ENCODE measurements at places on chromosomes 12 and 14.

- DNase-seq = no peak
Observed at GRCh38 chr12:53222806-53223261, 9.2 kb downstream of the RARG start.

GRCh38 chr14:73168691-73169090 lies 32.4 kb downstream of the PSEN1 start:
- no peak for DNase-seq

GRCh38 chr12:52741375-52742195 lies 35.6 kb downstream of the KRT76 start:
- DNase-seq = no peak

- no peak for DNase-seq
Observed at GRCh38 chr12:101850199-101850598, 19.4 kb upstream of the GNPTAB start.

- DNase-seq = no peak
Observed at GRCh38 chr14:48665077-48665784, 920.9 kb downstream of the RPS29 start.

GRCh38 chr12:121628037-121628436 lies 1.7 kb downstream of the ORAI1 start:
- DNase-seq = no peak

GRCh38 chr12:131917711-131918306 lies 11.3 kb upstream of the PUS1 start:
- DNase-seq = no peak

DNA sequence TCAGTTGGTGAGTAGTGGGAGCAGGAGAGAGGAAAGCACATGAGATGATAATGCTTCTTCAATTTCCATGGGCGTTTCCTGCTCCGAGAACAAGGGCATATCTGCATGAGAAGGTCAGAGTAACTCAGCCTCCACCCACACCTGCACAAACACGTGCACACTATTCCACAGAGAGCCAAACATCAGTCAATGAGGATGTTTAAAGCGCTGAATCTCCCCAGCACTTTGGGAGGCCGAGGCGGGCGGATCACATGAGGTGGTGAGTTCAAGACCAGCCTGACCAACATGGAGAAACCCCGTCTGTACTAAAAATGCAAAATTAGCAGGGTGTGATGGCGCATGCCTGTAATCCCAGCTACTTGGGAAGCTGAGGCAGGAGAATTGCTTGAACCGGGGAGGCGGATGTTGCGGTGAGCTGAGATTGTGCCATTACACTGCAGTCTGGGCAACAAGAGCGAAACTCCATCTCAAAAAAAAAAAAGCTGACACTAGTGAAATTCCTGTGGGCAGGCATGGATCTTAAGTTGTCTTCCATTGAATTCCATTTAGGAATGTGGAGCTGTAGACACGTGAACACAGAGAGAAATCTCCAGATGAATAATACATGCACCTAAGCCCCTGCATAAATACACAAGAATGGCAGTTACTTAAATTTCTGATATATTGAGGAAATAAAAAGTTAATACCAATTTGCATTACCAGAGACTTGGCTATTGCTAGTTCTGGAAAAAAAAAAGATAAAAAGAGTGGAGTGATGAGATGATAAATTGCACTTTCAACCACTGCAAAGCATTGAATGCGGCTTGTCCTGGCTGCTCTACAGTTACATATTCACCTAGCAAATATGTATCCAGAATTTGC lies 1097.4 kb upstream of the TMEM132C start:
- no peak for DNase-seq

GRCh38 chr14:105281371-105282097 lies 19.3 kb downstream of the BRF1 start:
- DNase-seq = no peak

GRCh38 chr12:85836197-85837090 lies at the start of gene RASSF9:
RASSF9 (minus strand) TSS chr12:85836409; CDS start chr12:85836201, 208 bp downstream.
- DNase-seq = no peak

GRCh38 chr14:77343662-77344061 lies 22.8 kb downstream of the GSTZ1 start:
- DNase-seq = peak; percentile 18

GRCh38 chr12:123094349-123095077 lies 56.4 kb downstream of the PITPNM2 start:
- no peak for DNase-seq

GRCh38 chr14:28059254-28059653 lies 707.3 kb upstream of the FOXG1 start:
- DNase-seq = no peak

DNA sequence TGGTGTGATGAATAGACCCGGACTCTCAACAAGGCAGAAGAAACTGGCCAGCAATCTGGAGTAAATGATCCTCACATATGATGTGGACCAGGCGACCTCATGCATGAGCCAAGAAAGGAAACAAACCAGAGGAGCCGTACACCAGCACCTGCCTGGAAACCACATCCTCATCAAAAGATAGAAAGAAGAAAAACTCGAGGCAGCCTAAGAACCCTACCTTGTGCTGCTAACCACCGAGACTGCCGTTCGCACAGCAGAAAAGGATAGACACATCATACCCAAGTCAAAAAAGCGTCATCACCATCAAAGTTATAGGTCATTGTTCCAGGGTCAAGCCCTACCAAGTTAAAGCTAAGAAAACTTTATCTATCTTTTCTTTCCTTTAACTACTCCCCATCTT lies 66.7 kb downstream of the RESF1 start:
- DNase-seq = no peak

DNA sequence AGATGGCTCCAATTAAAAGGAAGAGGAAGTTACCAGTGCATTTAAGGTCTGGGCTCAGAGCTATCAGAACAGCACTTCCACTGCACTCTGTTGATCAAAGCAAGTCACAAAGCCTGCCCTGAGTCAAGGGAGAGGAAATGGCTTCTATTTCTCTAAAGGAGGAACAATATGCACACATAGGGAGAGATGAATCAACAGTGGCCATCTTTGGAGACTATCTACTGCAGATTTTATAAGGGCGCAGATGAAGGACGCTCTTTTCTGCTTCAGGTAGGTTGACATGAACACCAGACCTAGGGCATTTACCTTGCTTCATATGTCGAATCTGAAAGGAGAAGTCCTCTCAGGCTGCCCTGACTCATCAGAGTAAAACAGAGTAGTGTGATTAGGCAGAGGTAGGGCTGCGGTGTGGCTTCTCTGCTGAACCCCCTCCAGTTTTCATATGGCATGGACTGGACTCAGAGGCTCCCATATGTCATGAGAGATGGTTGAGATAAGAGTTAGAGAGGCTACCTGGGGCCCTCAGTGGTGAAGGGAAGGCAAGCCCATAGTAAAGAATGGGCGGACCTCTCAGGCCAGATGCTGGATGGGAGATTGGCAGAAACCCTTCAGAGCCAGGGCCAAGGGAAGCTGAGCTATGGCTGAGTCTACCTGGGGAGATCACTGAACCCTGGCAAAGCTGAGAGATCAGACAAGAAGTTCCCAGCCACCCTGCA lies 84.4 kb downstream of the ARF6 start:
- DNase-seq = no peak

GRCh38 chr14:72685456-72685855 lies 208.4 kb downstream of the DPF3 start:
- DNase-seq = no peak

DNA sequence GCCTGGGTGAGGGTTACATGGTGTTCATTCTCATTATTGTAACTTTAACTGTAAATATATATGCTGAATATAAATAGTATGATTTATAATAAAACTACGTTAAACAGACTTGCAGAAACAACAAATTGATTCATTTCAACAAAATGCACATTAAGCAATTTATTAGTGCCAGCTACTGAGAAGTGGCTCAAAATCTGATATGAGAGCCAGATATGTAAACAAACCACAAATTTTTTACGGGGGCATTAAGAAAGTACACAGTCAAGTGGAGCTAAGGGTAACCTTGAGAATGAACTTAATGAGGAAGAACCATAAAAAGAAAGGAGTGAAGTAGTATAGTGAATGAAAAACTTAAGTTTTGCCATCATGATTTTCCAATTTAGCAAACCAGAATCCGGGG lies 40.3 kb downstream of the CEP128 start:
- DNase-seq = no peak

DNA sequence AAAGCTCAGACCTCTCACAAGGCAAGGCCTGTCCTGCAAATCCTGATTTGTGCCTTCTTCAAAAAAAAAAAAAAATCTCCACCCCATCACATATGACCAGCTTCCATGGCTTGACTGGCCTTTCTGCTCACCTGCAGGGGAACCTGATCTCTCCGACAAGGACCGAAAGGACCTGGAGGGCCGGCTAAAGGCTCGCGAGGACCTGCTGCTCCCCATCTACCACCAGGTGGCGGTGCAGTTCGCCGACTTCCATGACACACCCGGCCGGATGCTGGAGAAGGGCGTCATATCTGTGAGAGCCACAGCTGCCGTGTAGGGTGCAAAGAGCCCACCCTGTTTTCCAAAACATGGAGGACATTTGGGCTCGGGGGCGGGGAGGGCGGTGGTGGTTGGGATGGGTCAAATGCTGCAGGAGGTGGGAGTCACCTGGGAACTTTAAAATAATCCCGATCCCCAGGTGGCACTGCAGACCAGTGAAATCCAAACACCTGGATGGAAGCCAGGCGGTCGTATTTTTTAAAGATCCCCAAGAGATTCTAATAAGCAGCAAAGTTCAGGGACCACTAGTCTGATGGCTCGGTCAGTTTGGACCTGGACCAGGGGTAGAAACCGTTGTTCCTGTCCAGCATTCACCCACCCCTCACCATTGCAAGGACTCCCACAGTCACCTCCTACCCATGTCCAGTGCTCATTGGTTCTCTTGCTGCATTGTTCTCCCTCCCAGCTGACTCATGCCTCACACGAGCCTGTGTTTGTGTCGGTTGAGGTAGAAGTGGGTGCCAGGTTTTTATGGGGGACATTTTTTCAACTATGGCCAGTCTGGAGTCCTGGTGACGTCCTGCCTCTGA lies 44.8 kb downstream of the FOXN4 start:
- no peak for DNase-seq

DNA sequence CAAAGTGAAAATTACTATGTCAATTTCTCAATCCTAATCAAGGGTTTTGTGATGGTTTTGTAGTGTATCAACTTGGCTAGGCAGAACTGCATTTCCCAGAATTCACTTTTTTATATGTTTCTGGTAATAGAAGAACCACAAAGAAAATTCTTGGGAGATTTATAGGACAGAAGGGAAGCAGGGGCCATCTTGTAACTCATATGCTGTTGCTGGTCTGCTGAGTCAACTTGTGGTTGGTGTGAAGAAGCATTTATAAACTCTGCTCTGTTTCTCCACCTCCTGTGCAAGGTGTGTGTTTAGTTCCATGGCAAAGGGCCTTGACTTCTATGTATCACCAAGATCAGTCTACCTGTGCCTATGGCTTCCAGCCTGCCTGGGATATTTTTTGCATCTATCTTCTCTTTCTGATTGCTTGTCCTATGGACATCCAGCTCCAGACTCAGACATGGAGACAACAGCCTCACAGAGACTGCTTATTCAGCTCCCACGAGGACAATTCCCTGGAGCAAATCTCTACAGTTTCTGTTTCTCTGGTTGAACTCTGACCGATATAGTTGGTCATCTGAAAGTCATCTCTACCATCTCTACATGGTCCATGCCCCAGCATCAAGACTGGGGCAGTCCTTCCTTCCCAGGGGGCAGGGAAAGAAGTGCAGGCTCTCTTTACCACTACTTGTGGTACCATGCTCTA lies 364.3 kb upstream of the DDHD1 start:
- DNase-seq = no peak

- DNase-seq = no peak
Observed at GRCh38 chr14:75126121-75126544, 715 bp downstream of the NEK9 start.

DNA sequence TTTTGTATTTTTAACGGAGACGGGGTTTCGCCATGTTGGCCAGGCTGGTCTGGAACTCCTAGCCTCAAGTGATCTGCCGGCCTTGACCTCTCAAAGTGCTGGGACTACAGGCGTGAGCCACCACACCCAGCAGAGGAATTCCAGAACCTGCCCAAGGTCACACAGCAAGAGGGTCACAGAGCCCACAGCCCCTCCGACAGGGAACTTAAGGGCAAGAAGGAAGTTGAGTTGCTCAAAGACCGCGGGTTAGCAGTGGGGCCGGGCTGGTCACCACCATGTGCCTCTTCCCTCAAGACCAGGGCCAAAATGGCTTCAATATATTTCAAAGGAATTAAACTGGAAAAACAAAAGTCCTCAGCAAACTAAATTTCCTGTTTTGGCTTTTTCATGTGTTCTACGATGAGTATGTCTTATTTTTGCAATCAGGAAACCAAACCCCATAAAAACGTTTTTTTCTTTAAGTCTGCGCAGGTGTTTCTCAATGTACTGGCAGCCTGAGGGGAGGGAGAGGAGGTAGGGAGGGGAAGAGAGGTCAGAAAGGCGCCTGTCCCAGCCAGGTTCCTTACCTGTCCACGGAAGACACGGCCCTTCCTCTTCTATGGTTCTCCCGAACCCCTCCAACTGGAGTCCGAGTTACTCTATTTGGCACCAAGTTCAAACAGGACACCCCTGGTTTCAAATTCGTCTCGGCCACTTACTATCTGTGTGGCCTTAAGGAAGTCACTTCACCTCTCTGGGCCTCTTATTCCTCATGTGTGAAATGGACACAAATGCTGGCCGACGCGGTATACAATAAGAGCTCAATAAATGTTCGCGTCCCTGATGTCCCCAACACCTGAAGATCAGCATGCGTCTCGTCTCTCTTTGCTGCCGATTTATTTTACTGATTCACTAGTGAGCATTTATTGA lies 778 bp downstream of the SLC8B1 start:
- no peak for DNase-seq

DNA sequence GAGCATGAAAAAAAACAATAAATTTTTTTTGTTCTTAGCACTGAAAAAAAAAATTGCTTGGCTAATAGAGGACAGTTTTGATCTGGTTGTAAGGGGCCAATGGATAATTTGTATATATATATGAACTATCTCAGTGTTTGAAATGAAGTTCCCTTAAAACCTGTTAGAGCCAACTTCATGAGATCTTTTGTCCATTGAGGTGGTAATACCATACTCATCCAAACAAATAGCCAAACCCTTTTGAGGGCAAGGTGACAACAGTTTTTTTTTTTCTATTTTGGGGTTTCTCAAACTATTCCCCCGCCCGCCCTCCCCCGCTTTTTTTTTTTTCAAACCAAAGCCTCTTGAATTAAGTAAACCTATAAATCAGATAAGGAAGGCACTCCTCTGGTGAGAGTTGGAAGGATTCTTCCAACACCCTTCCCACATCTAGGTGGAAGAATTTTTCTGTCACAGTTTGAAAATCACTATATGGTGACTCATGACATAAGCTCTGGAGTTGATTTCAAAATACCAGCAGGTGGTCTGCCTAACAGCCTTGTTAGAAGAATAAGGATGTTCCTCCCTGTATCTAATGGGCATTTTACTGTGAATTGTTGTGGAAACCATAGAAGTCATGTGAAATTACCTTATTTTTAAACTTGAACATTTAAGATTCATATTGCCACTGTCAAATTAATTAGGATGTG lies 10.2 kb downstream of the ARHGAP5 start:
- no peak for DNase-seq

- DNase-seq = no peak
Observed at GRCh38 chr14:91919814-91920213, 27.7 kb downstream of the FBLN5 start.

GRCh38 chr12:96401076-96401871 lies 1.0 kb upstream of the CDK17 start:
- peak; percentile 50 for DNase-seq

All from DMS 273 treated with DMSO at 0.1 percent for 48 hours (cell line).